Activated CD4-positive, alpha-beta T cell treated with anti-CD3 and anti-CD28 coated beads for 24 hours (primary cell): ENCODE measurements at places on chromosomes 6 and 20.
A peak's percentile ranks its signal among the peaks of the same experiment; 100 is the strongest.

- DNase-seq, result no peak
Observed at GRCh38 chr20:41694796-41695195, 76.6 kb upstream of the CHD6 start.

- DNase-seq, result no peak
Observed at GRCh38 chr6:52547647-52548352, 29.1 kb downstream of the TRAM2 start.

DNA sequence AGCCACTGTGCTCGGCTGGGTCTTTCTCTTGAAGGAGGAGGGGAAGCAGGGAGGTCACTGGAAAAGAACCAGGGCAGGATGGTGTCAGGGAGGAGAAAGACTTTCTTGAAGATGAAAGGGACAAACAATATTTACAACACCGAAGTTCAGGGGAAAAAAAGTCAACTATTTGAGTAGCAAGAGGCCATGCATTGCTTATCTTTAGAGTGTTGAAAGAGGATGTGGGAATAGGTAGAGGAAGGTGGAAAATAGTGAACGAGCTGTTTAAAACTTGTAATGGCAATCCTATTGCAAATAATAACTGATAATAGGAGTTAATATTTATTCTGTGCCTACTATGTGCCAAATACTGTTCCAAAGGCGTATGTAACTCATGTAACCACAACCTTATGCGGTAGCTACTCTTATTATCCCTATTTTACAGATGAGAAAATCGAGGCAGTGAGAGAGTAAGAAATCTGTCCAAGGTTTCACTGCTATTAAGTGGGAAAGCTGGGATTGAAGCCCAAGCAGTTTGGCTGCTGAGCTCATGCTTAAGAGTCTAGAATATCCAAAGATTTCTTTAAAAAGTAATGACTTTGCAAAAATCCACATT, 12.7 kb upstream of the MLIP start:
- DNase-seq, result no peak

- peak; percentile 83 for DNase-seq
Observed at GRCh38 chr6:2634139-2634964, 116.4 kb downstream of the MYLK4 start.

DNA sequence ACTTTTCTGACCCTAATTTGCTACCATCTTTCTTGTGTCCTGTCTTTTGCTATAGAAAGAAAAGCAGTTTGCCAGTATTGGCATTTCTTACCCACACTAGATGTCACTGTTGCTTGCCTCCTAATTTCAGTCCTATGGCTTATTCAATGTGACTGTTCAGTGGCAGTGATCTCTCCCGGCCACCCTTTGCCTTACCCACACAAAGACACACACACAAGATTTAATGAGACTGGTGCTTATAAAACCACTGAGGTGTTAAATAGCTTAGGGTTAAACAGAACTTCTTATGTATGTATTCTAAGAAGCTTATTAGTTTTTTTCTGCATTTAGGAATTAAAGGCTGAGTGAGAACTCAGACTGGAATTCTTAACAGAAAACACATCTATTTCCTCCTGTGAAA, 233.6 kb upstream of the ASCC3 start:
- no peak for DNase-seq
